ENCODE measurements at places on chromosomes 2 and 18.
A peak's percentile ranks its signal among the peaks of the same experiment; 100 is the strongest.

GRCh38 chr2:105399207-105399861 is 483 bp upstream of the FHL2 start:
- no peak for DNase-seq

GRCh38 chr2:12455661-12456060 is 261.1 kb upstream of the TRIB2 start:
- DNase-seq = peak; percentile 76

GRCh38 chr2:162245781-162246180 is 2.5 kb upstream of the FAP start:
- peak; percentile 54 for DNase-seq

- DNase-seq = peak; percentile 0
These were observed 55.6 kb upstream of the DLGAP1 start for GRCh38 chr18:4510711-4511110.

DNA sequence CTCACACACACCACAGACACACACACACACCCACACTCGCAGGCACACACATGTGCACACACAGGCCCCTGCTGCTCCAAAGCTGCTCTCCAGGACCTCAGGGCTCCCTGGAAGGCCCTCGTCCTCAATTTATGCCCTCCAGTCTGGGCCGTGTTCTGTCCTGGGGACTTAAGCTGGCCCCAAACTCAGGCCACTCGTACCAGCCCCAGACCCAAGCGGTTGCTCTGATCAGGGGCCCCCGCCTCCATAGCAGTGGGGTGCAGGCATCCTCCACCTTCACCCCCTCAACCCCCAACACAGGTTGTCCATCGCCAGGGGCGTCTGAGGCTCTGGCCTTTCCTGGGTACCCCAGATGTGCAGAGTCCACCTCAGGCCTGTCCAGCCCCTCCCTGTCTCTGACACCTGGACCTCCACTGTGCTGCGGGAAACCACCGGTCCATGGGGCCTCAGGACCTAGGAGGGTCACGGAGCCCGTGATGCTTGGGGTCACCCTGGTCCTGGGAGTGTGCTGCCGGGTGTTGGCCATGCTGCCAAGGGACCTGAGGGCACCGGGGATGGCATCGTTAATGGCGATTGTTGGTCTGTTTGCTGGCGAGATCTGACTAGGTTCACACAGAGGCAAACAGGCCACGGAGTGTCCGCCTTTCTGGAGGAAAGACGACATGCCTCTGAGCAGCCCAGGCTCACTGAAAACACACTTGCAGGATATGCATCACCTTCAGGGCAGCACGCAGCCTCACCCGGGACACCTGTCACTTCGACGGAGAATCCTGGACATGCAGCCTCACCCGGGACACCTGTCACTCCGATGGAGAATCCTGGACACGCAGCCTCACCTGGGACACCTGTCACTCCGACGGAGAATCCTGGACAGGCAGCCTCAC is 155.6 kb downstream of the NDUFA10 start:
- no peak for DNase-seq

- peak; percentile 62 for DNase-seq
These were observed 191.7 kb downstream of the CAMKMT start for GRCh38 chr2:44553456-44553855.

- no peak for DNase-seq
These were observed 41.8 kb upstream of the TMEM200C start for GRCh38 chr18:5937121-5937520.

GRCh38 chr18:48922801-48923730 is 27.7 kb downstream of the SMAD7 start:
- DNase-seq = peak; percentile 79

GRCh38 chr2:236675051-236675450 is 105.4 kb downstream of the ACKR3 start:
- peak; percentile 7 for DNase-seq

- no peak for DNase-seq
These were observed 29.5 kb upstream of the ODC1 start for GRCh38 chr2:10477443-10478297.

DNA sequence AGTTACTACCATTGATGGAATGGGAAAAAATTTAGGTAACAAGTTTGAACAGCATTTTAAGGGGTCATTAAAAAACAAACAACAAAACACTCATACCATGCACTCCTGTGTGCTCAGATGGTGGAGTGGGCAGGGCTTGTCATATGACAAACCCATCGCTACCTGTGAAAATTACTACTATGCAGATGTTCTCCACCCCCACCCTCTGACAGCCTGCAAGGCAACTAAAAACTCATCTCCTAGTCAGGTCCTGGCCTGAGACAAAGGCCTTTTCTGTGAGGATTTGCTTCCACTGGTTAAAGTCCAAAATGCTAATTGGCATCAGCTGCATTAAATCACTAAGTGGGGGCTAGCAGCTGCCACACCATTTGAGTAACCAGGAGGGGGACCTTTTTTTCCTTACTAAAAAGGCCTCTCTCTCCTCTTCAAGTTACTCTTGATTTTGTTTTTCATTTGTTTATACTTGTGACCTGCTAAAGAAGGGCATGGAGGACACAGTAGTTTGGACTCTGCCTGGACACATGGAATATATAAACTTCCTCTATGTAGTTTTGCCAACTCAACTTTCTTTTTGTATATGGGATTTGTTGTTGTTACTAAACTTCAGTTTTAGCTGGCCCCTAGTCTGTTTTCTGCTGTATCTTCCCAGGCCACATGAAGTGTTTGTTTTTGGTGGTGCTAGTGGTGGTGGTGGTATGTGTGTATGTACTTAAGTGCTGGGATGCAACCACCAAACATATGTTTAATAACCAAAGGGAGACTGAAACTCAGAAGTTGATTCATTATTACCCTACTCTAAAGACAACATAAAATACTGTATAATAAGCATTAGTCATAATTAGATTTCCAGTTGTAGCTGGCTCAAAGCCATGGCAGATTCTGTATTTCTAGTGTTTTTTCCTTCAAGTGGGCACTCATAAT is 121.3 kb downstream of the MAP4K4 start:
- DNase-seq = no peak

DNA sequence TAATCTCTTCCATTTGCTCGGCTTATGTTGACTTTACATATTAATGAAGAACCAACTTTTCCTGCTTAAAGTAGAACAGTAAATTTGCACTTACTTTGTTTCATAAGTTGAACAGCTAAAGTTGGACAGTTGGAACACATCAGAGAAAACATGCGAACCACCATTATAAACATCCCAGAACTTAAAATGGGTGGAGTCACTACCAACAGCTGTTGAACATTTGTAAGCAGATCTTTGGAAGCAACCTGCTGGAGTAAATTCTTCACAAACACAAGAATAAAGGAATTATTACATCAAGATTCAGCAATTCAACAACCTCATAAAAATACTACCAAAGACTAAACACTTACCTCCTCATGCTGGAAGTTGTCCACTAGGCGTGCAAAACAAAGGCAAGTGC is 96.4 kb upstream of the DNER start:
- DNase-seq = no peak

GRCh38 chr18:74832999-74833398 is 235.3 kb downstream of the ZNF407 start:
- DNase-seq = no peak

- no peak for DNase-seq
These were observed 155.9 kb downstream of the NAPG start for GRCh38 chr18:10681581-10682367.

DNA sequence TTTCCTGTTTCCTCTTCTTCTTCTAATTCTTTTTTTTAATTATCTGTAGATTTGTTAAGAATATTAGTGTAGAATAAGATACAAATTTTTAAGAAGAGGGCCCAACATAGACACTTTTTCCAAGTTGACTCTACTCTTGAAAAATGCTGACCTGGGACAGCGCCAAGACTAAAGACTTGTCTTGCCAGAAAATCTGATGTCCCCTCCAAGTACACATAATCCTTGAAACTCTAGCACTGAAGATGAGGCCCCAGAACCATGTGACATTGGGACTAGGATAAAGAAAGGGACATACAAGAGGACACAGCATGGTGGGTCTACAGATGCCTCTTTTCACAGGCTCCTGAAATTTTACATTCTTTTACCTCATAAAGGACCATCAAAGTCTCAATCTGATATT is 271.6 kb upstream of the SESTD1 start:
- peak; percentile 13 for DNase-seq

All from fibroblast of pulmonary artery (primary cell).